ENCODE measurements at places on chromosomes 6 and 20.

GRCh38 chr6:52020945-52021570 lies 66.4 kb downstream of the PKHD1 start:
- no peak for DNase-seq

DNA sequence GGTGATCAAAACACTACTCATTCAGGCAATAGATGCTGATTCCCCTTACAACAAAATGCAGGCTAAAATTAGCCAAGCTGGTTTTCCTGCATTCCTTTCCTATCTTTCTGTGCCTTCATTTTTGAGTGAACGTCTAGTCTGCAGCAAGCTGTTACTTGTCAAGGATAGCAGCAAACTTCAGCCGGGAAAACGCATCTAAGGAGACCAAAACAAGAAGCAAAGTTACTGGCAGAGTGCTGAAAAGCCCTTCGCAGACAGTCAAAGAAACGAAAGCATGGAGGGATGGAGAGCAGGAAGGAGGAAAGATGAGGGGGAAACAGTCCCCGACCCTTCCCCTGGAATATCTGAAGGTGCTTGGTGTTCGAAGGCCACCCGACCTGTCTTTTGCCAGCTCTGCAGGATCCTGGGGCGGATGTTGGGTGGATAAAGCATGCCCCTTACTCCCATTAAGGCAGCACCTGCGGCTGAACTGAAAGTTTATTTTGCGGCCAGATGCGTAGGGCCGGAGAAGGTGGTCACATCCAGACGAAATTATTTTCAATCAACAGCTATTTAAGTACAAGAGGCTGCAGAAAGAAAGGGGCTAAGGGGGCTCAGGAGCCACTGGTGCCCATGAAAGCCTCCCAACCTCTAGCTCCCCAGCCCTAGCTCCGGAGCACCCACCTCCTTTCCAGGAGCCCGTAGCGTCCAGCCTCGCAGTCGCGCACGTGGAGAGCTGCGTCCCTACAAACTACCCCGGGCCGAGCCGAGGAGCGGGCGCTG lies 538 bp downstream of the FERMT1 start:
- no peak for DNase-seq

- no peak for DNase-seq
Measured at GRCh38 chr6:142896732-142897131, 48.2 kb downstream of the HIVEP2 start.

DNA sequence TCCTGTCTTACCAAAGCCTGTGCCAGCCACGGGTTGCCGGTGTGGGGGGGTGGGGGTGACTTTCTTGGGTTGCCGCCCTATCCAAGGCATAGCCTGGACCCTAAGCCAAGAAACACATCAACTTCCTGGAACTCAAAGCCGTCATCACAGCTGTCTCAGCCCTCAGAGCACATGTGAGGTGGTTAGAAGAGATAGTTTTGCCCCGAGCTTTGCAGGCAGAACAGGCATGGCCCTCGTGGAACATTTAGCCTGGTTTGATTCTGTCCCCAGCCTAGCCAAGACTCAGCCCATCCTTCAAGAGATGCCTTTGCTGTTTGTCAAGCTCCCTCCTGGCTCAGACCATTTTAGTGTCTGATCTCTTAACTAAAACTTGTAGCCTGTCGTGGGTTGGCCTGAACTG lies 64.9 kb downstream of the RREB1 start:
- DNase-seq, result no peak

DNA sequence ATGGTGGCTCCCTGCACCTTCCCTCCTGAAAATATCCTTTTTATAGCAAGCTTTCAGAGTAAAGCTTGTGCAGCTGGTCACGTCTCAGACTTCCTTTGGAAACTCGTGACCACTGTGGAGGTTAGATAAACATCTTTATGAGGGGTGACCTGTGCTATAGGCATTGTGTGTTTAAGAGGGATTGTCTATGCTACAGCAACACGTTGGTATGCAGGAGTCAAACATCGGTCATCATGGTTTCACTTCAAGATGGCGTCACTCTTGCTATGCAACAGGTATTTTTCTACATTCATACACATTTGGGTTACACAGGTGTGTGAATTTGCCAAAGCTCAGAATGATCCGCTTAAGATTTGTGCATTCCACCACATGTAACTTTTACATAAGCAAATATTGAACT lies 14.6 kb upstream of the BLCAP start:
- no peak for DNase-seq

DNA sequence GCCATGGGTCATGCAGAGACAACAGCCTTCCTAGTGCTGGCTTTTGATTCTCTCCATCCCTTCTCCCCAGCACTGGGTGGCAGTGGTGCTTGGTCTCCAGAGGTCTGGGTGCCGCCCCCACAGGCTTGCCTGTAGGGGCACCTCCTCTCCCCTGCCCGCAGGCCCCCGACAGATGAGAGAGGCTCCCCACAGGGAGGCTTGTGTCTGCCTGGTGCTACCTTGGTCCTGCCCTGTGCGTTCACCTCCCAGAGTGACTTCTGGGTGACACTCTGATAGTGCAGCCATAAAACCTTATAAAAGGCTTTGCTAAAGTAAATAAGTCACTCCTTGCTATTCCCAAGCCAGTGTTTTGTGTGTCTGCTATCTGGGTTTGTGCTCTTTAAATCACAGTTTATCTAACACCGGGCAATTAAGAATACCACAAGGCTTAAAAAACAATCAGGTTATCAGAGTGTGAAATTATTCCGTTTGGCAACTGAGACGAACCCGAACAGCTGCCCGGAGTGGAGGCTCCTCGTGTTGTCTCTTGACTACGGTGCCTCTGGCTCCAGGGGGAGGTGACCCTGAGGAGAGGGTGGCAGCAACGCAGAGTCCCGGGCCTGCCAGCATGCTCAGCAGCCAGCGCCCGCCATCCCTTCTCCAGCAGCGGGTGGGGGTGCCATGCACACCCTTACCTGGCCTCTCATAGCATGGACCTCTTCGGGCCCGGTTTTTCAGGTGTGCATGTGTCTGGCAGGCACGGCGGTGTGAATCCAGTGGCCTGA lies 5.4 kb upstream of the C20orf204 start:
- no peak for DNase-seq

- DNase-seq, result no peak
Measured at GRCh38 chr6:42935322-42935721, 6.0 kb downstream of the CNPY3 start.
